ENCODE measurements at places on chromosomes 6 and 20. TPM values are rescaled to one million over a fixed set of nuclear protein-coding genes. Genes with fewer than 3 reads are reported as not detected.

- no peak for DNase-seq
These were observed 35.6 kb upstream of the TGM3 start for GRCh38 chr20:2260250-2260649.

The VNN1 gene
- 2.2 TPM for total RNA-seq

DNA sequence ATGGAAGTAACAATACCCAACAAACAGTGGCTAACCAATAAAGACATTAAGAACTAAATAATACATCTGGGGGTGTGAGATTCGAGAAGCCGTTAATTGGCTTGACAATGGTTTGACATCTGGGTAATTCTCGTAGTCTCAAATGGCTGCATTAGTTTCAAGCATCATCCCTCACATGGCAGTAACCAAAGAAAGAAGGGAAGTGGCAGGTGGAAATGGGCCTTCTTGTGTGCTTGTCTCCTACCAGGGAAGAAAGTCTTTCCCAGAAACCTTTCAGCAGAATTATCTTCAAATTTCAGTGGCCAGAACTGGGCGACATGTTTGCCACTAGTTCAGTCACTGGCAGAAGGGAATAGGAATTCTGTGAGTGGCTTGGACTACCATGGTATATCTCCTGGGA is 10.4 kb downstream of the STK4 start:
- DNase-seq, result no peak

- DNase-seq, result peak; percentile 18
These were observed 31.3 kb downstream of the TRMT6 start for GRCh38 chr20:5918856-5919625.

The TMEM200A gene
- total RNA-seq, result 3.5 TPM

The SYCP2 gene
- 0.27 TPM for total RNA-seq

- DNase-seq, result no peak
These were observed 36.4 kb upstream of the ENPP5 start for GRCh38 chr6:46207174-46207573.

DNA sequence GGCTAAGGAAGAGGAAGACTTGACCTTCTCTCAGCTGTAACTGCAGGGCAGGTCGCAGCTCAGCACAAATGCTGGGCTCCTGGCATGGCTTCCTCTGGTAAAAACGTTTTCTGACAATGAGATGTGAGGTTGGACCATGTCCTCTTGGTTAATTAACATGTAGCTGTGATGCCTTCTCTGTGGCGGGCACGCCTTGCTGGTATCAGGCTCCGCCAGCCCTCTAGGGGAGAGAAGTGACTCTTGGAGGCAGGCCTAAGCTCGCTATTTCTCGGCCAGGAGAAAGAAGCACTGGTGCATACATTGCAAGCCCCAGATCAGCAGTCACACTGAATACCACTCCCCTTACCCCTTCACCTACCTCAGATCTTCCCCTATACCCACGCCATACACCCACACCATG is 65.0 kb downstream of the QRSL1 start:
- no peak for DNase-seq

DNA sequence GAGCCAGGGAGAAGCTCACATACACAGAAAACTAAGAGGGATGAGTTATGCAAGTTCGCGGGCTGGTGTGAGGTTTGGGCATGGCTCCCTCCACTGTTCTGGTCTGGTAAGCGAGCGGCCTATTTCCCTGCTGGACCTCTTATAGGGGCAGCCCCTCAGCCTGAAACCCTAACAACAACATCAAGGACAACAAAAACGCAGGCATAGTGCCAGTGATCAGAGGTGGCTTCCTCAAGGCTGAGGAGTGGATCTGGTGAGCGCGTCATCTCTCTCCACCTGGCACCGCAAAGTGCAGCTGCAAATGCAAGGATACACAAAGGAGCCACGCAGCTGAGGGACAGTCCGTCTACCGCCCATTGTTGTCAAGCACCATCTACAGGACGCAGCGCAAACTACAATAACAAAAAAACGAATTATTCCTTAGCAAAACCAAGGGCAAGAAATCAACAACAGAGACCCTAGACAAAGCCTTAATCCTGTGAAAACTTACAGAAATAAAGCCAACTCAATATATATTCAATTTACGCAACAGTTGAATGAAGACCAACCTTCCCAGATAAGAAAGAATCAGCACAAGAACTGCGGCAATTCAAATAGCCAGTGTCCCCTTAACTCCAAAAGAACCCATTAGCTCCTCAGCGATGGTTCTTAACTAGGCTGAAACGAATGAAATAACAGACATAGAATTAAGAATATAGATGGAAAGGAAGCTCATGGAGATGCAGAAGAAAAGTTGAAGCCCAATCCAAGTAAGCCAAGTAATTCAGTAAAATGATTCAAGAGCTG is 9.2 kb upstream of the DEFB110 start:
- DNase-seq, result peak; percentile 47

The BHLHE23 gene
- total RNA-seq, result 1.3 TPM

DNA sequence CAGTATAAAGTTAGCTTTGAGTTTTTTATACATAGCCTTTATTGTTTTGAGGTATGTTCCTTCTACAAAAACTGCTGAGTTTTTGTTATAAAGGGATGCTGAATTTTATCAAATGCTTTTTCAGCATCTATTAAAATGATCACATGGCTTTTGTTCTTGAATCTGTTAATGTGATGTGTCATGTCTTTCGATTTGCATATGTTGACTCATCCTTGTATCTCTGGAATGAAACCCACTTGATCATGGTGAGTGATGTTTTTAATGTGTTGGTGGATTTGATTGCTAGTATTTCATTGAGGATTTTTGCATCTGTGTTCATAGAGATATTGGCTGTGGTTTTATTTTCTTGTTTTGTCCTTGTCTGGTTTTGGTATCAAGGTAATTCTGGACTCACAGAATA is 24.7 kb upstream of the BLCAP start:
- DNase-seq, result no peak

The TCF15 gene
- total RNA-seq, result 0.81 TPM

GRCh38 chr6:28060405-28060804 is 20.0 kb upstream of the ZNF165 start:
- DNase-seq, result no peak

GRCh38 chr6:40917603-40918002 is 121.4 kb downstream of the UNC5CL start:
- no peak for DNase-seq

The MEP1A gene
- total RNA-seq, result not detected

DNA sequence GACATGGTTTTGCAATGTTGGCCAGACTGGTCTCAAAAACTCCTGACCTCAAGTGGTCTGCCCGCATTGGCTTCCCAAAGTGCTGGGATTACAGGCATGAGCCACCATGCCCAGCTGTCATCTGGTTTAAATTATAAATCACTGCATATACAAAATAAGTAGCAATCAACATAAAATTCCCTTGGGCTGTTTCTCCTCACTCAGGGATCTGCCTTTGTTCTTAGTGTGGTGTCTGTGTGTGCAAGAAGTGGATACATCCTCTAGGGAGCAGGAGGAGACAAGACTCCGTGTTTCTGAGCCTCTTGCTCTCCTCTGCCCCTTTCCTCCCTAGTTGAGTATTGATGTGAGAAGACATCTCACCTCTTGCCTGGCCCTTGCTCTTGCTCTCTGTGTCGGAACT is 65.2 kb upstream of the ADGRF4 start:
- DNase-seq, result no peak

The BICRAL gene
- total RNA-seq, result 18.0 TPM

- DNase-seq, result no peak
These were observed 2.8 kb downstream of the FOXS1 start for GRCh38 chr20:31842471-31843157.

The SLC25A27 gene
- 5.7 TPM for total RNA-seq

All from hematopoietic multipotent progenitor cell (in vitro differentiated cells).